ENCODE measurements at places on chromosomes 3 and 15.

GRCh38 chr3:175656461-175656860, 797.3 kb downstream of the NAALADL2 start:
- no peak for DNase-seq

DNA sequence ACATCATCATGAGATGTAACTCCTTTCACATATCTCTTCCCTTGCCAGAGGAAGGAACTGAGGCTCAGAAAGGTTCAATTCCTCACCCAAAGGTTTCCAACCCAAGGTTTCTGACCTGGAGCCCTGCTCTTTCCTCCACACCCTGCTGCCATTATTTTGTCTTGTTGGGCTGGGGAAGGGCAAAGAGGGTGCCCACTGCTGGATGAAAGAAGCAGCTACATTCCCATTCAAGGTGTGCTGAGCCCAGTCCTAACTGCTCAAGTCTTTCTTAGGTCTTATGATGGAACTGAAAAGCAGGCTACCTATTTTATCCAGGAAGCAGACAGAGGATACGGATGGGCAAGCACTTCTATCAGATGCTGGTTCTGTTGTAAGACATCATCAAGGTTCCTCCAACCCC, 258.0 kb upstream of the CTDSPL start:
- no peak for DNase-seq

GRCh38 chr3:102006812-102007485, 157.6 kb downstream of the NFKBIZ start:
- DNase-seq: no peak

GRCh38 chr3:138938877-138939560, 7.9 kb downstream of the FOXL2 start:
- no peak for DNase-seq
